ENCODE measurements at places on chromosomes 2 and 18. TPM values are rescaled to one million over a fixed set of nuclear protein-coding genes. Genes with fewer than 3 reads are reported as not detected.

DNA sequence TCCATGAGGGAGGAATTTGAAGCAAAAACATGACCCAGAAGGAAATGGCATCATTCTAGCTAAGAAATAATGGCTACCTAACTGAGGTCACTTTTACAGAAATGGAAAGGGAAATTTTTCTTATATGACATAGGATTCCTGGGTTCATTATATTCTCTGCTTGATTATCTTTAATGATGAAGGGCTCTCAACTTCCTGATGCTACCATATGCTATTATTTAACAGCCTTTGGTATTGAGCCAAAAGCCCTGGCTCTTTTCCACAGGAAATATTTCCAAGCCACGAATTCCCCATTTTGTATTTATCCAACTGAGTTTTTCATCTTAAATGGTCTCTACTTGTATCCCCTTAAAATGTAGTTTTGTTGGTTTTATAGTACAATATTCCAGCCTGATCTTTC lies 63.2 kb upstream of the NPAS2 start:
- DNase-seq = no peak

DNA sequence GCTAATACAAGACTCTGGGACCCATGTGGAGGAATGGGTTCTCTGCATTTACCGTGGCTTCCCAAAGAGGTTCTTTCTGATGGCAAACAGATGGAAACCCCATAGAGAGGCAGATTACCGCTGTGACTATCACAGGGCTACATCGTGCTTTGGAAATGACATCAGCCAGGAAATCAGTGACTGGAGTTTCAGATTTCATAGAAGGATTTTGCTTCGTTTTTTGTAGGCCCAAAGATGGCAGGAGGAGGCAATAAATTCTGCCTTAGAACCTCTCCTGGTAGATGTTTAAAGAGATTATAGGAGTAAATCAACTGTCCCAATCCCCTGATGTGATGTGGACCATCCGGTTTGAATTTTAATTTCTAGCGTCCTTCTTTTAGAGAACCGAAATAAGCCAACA lies 214.1 kb downstream of the AGPS start:
- DNase-seq = no peak

Gene DNAJC5G
- not detected for total RNA-seq

- DNase-seq = no peak
Observed at GRCh38 chr2:39696101-39696553, 30.4 kb downstream of the TMEM178A start.

Gene IL1B
- not detected for total RNA-seq

DNA sequence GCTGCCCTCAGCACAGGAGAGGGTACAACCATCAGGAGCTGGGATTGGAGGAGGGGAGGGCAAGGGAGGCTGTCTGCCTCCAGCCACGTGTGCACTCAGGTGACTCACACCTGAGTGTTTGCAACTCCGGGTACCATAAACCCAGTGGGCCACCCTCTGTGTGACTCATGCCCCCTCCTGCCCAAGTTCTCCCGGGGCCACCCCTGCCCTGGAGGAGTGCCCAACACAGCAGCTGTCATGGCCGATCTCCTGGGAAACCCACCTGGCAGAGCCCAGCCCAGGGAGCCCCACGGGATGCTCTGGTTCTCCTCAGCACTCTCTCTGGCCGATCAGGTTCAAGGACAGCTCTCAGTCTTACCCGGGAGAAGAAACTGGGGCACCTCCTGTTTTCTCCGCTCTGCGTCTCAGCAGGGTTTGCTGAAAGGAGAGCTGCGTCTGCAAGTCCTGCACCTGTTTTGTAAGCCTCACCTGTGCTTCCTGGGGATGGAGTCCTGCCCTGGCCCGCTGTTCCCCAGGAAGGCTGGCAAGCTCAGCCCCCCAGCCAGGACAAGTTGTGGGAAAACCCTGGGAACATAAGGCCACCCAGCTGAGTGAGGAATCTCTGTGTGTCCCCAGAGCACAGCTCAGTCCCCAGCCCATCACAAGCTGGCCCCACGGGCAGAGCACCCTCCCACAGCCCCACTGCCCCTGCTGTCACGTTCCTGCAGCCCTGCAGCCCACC lies 44.0 kb upstream of the UBE2F start:
- no peak for DNase-seq

All from activated CD8-positive, alpha-beta T cell treated with anti-CD3 and anti-CD28 coated beads, Interleukin-2, amount 10 ng/mL, durations not matched to agents 7 days and 5 days (primary cell).